ENCODE measurements at places on chromosomes 12 and 14.

DNA sequence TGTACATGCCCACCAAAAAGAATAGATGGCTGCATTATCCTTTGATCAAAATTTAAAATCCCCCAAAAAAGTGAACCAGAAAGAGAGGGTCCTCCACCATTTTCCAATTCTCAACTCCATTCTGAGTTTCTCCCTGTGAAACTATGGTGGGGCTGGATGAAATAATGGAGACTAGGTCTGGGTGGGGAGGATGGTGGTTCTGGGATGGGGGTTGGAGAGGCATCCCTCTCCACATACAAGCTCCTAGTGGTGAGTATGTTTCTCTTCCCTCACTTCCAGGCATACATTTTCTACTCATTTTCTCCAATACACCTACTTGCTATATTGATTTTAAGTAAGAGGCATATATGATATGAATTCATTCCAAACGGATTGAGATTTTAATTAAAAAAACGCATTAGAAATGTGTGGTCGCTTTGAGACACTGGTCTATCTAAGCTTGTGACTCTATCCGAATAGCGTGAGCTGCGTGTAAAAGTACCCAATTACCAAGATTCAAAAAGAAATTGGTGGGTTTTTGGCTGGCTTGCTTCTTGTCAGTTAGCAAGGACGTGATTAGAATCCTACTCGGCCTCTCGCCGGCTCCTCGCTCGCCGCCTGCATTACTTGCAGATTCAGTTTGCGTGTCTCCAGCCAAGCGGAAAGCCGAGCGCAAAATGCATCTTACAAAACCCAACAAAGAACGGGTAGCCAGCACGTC is 3.4 kb downstream of the ASCL1 start:
- no peak for DNase-seq

- DNase-seq = no peak
These were observed 886 bp downstream of the SIX1 start for GRCh38 chr14:60648249-60648933.

DNA sequence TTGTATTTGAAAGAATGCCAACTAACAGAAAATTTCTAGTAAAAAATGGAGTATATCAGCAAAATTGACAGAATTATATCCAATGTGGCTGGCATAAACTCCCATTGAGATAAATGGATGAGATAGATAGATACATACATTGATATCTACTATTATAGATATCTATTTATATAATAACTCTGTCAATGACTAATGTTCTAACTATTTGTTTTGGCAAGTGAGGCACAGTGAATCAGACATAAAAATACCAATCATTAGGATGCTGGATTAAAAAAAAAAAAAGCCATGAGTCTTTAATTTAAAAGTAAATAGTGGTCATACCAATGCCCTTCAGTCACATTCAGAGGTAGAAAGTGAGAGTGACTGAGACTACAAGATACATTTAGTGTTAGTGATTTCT is 33.7 kb upstream of the GLIPR1 start:
- DNase-seq = no peak

- DNase-seq = no peak
These were observed 16.4 kb upstream of the SRP54 start for GRCh38 chr14:34966413-34966812.

- no peak for DNase-seq
These were observed 49.8 kb downstream of the PAPLN start for GRCh38 chr14:73287071-73287470.

GRCh38 chr14:24315807-24316596 is 4.7 kb downstream of the LTB4R start:
- no peak for DNase-seq

DNA sequence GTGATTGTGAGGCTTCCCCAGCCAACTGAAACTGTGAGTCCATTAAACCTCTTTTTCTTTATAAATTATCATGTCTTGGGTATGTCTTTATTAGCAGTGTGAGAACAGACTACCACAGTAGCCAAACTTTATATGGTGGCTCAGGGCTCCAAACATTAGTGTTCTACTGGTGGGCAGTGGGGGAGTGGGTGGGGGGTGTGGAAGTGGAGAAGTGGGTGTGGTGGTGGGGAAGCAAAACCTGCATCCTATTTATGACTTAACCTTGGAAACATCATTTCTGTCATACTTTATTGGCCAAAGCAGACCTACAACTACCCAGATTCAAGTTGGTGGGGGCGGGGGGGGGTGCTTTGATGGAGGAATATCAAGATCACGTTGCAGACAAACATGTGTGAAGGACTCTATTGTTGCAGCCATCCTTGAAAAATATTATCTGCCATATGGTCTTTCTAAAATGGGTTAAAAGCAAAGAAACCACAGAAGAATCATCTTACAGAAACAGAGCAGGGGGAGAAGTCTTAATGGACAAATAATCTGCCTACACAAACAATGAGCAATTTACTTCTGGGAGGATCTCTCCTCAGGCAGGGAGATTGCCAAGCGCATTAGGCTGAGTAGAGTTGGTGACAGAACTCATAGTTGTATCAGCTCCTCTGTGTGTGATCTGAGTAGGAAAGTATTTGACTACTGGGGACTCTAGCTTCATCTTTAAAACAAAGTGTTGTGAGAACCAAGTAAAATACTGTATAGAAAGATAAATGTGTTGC is 1.4 kb upstream of the PWP1 start:
- DNase-seq = no peak

DNA sequence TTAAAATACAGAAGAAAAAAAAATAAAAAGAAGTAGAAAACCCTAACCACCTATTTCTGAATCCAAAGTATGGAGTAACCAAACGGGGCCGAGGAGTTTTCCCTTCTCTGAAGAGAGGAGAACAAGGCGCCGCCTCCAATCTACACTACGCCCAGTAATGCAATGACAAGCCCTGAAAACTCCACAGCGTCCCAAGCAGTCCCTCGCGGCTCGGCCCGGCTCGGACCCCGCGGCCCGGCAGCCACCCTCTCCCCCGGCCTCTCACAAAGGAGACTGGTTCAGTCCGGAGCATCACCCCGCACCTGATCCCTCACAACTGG is 371 bp downstream of the CHD8 start:
- no peak for DNase-seq

DNA sequence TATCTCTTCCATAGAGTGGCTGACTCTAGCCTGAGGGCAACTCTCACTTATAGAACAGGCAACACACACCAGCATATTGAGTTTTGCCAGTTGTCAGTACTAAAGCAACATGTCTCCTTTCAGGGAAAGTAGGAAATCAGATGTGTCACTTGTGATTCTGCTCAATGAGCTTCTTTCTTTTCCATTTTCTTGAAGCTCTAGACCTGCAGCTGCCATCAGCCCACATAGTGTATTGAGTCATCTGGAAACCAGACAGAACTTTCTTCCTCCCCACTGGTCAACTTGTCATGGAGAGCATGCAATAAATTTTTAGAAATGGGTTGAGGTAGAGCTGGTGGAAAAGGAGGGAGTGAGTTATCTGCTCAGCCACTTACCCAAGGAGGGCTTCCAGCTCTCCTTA is 209.0 kb upstream of the PLEKHG7 start:
- no peak for DNase-seq

GRCh38 chr14:75627406-75627805 is 33.3 kb downstream of the ERG28 start:
- DNase-seq = no peak

GRCh38 chr14:27384124-27384523 is 786.3 kb upstream of the NOVA1 start:
- no peak for DNase-seq

GRCh38 chr14:73824127-73824526 is 27.5 kb upstream of the PTGR2 start:
- DNase-seq = no peak

DNA sequence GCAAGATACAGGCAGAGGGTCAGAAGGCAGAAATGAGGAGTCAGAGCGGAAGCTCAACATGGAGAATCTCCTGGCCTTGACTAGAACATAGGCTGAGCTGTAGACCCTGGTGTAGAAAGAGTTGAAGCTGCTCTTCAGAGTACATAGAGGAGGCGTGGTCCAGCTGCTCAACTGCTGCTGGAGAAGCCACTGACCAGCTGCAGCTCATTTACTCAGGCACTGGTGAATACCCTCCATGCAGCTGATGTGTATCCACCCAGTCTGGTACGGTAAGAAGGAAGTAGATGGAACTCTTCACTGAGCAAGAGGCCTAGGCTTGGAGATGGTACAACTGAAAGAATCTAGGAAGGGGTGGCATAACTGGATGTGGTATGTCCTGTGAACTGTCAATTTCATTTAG is 148.8 kb upstream of the DHRS4 start:
- no peak for DNase-seq

DNA sequence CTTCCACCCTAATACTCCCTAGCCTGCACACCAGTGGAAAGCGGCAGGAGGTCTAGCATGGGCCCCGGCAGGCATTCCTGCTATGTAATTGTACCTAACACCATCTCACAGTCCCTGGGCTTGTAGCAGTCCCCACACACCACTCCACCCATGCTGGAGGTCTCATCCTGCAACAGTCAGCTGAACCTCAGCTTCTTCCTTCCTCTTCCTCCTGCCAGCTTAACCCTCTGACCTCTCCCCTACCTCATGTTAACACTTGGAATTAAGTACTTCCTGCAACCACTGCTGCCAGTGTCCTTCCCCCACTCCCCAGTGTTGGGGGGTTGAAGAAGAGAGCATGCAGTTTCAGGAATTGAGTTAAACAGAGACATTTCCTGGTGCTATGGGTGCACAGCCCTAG is 7.6 kb downstream of the ADCY4 start:
- DNase-seq = peak; percentile 20

DNA sequence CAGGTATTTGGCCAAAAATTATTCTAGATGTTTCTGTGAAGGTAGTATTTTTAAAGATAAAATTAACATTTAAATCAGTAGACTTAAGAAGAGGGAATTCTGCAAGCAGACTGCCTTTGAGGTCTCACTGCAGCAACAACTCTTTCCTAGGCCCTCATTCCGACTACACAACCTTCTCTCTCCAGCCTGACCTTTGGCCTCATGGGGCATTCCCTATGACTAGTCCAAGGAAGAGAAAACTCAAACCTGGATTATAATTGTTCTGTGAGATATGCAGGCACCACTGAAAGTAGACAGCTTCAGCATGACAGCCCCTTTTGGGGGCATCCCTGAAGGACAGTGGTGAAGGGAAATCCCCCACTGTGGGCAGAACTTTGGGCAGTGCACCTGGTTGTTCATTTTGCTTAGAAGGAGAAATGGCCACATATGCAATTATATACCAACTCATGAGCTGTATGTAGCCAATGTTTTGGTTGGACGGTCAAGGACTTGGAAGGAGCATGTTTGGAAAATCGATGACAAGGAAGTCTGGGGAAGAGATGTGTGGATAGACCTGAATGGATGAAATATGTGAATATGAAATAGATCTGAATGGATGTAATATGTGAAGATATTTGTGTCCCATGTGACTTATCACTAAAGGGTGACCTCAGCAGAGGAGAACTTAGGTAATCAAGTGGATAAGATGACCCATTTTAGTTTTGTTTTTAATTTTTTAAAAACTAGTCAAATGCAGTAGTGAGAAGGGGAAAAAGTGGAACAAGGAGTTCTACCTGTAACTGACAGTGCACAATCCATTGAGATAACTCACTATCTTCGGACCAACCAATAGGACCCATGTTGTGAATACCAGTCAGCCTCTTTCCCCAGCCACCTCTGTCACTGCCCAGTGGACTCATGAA is 233.3 kb upstream of the FOXN3 start:
- no peak for DNase-seq

DNA sequence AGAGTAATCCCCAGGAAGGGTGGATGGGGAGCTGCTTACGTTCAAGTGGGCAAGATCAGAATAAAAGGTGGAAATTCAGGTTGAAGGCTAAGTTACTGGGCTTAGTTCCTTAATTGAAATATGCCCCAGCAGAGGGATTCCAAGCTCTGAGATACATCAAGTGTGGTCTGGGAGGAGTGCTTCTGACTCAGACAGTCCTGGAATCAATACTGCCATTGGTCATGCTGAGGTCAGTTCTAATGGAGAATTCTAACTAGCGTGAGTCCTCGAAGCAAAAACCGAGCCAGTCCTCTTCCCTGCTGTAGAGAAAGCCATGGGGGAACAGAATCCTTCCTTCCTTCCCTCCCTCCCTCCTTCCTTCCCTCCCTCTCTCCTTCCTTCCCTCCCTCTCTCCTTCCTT is 39.9 kb downstream of the NOS1 start:
- DNase-seq = no peak

DNA sequence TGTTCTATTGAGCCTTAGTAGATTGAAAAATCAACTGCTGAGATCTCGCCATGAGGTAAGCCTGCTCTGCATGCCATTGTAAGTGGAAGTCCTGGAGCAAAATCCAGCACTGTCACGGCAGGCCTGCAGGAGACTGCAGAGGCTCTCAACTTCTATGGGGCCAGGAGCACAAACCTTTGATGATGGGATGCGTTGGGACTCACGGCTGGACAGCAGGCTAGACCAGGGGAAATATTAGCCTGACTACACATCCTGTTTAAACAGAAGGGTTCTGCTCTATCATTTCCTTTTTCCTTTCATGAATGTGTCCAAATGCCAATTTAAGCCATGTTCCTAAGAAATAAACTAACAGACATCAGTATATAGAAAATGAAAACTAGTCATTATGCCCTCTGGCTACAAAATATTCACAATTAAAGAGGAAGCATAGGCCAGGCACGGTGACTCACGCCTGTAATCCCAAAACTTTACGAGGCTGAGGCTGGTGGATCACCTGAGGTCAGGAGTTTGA is 33.9 kb upstream of the RASSF8 start:
- DNase-seq = no peak

DNA sequence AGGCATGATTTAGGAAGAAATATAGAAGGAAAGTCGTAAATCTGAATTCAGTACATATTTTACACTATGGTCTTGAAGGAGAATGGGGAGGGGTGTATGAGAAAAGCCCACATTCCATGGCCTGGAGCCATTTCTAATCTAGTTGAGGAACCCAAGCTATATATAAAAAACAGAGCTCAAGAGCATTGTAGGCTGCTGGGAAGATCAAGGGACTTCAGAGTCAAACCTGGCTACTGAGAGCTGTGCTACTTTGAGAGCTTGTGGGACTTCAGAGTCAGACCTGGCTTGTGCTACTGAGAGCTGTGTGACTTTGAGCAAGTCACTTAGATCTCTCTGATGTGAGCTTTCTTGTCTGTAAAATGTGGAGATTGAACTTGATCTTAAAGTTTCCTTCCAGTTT is 58.7 kb downstream of the TBK1 start:
- no peak for DNase-seq

DNA sequence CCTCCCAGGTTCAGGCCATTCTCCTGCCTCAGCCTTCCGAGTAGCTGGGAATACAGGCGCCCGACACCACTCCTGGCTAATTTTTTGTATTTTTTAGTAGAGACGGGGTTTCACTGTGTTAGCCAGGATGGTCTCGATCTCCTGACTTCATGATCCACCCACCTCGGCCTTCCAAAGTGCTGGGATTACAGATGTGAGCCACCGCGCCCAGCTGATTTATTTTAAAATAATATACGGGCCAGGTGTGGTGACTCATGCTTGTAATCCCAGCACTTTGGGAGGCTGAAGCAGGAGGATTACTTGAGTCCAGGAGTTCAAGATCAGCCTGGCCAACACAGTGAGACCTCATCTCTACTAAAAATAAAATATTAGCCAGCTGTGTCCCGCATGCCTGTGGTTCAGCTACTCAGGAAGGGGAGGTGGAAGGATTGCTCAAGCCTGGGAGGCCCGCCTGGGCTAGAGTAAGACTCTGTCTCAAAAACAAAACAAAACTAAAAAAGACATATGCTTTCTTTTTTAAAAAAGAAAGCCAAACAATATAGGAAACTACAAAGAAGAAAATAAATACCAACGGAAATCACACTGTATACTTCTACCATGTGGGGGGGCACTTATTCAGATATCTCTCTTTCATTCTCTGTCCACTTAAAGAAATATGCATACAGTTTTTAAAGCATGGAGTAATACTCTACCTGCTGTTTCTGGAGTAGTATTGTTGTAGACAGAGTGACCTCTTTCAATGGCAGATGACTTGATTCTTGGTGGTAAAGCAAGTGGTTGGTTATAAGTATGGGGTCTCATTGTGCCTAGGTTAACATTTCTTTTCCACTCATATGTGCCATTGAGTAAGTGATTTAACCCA is 930 bp upstream of the MIA2 start:
- DNase-seq = no peak

Measured in DND-41 (cell line).